ENCODE measurements at places on chromosomes 4 and X. TPM values are rescaled to one million over a fixed set of nuclear protein-coding genes. Genes with fewer than 3 reads are reported as not detected.

DNA sequence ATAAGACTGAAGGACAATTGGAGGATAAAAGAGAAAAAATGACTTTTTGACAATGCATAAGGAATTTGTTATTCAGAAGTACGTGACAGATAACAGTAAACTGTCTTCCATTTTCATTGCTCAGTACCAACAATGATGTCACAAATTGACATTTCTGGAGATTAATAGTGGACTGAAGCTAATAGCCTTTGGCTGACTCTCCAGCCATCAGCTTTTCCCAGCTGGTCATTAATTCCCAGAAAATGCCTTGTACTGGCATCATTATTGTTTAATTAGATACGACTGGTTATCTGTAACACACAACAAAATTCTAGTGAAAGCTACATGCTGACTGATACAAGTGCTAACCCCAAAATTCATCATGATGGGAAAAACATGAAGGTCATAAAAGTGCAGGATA, 147.9 kb upstream of the FGF13 start:
- DNase-seq: peak; percentile 4

DNA sequence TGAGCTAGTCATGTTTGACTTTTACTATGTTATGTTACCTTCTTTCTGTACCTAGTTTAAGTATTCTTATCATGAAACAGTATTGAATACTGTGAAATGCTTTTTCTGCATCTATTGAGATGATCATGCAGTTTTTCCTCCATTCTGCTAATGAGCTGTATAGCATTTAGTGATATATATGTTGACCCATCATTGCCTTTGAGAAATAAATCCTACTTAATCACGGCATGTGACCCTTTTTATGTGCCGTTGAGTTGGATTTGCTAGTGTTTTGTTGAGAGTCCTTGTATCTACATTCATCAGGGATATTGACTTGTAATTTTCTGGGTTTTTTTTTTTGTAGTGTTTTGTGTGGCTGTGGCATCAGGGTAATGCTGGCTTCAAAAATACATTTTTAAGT, 537.7 kb upstream of the AADAT start:
- DNase-seq: no peak

- no peak for DNase-seq
These were observed 73.0 kb upstream of the PJA1 start for GRCh38 chrX:69238114-69238886.

DNA sequence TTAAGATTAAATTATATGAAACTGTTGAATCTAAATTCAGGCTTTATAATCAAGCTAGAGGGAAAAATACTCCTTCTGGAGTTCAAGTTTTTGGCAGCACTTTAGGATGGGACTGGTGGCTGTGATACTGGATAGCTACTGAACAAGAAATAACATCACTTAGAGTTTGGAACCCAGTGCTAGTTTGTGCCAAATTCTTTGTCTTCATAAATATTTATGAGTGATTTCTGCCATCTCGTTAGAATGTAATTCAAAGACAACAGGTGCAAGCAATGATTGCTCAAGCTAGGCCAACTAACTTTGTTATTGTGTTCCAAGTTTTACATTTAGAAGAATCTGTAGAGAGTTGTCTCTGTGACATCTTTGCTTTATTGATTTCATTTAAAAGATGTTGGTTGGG, 417.9 kb downstream of the FAT4 start:
- no peak for DNase-seq

GRCh38 chr4:150986085-150986484, 29.0 kb downstream of the LRBA start:
- no peak for DNase-seq

GRCh38 chr4:18626996-18627395, 605.4 kb upstream of the LCORL start:
- no peak for DNase-seq

- DNase-seq: peak; percentile 16
These were observed 95.8 kb upstream of the TET2 start for GRCh38 chr4:105050896-105051295.

DNA sequence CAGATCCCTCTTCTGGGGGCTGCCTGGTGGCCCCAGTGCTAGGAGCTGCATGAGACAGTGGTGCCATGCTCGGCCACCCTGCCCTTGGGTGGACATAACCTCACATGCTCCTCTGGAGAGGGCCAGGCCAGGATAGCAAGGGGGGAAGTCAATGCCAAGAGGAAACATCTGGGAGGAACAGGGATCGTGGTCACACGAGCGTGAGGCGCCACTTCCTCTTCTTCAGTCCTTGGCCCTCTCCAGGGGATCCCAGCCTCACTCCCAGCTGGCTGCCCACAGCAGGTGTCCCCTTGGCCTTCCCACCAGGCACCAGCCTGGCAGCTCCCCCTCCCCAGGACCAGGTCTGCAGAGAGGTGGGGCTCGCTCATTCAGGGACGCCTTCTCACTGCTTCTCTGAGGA, 28.6 kb downstream of the TBC1D14 start:
- DNase-seq: no peak

GRCh38 chr4:53019485-53020382, 157.6 kb downstream of the RASL11B start:
- peak; percentile 89 for DNase-seq

- DNase-seq: no peak
These were observed 800.5 kb upstream of the DIAPH2 start for GRCh38 chrX:95884186-95884585.

DNA sequence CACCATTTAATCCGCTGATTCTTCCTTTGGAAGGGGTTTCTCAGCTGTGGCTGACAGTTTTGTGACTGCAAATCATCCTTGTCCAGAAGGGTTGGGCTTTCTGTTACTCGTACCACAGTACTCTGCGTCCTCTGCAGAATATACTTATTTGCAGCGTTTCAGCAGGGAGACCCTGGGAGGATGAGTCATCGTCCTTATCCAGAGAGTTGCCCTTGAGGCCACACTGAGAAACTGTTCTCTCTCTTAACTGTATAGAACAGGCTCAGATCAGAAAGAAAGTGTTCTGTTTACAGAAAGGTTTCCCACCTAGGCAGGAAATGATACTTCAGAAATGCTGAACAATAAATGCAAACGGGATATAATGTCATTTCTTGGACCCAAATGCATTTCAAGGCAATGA, 47.8 kb upstream of the DDX53 start:
- DNase-seq: peak; percentile 22

DNA sequence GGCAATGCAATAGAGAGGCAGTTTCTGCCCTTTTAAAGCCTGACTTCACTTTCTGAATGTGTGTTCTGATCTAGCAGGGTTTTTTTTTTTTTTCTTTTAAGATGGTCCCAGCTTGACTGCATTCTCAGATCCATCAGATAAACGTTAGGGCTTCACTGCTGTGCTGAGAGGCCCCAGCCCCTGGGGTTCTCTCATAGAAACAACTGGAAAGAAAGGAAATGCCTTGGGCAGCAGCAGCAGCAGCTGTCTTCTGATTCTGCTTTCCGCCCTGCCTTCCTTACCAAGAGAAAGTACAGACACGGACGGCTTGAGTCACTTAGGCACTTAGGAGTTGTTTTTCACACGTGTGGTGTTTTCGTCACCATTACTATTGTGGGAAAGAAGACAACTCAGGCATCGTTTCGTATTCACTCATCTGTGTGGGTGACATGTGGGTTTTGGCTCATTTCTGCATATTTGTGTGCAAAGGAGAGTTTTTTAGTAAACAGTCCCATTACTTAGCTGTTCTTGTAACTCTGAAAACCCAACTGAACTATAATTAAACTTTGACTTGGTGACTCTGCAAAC, 172.0 kb downstream of the PTTG2 start:
- DNase-seq: peak; percentile 100

GRCh38 chrX:48711929-48712505, 15.5 kb downstream of the SUV39H1 start:
- DNase-seq: no peak

GRCh38 chr4:83065266-83065665, 30.3 kb downstream of the COPS4 start:
- no peak for DNase-seq

DNA sequence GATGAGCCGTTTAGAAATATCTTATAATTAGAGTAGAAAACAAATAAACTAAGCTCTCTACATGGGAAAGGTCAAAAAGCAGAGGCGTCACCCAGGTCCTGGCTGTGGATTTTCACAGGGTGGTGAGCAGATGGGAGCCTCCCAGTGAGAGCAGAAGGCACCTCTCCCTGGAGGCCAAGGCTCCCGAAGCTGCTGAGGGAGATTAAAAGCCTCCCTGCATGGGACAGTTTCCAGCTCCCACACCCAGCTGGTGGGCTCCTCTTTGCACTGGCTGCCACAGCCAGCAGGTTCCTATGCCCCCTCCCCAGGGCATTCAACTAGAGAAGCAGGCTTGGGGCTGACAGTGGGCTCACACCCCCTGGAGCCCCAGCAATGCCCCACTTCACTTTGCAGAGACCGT, 55.2 kb upstream of the TBC1D9 start:
- DNase-seq: no peak

DNA sequence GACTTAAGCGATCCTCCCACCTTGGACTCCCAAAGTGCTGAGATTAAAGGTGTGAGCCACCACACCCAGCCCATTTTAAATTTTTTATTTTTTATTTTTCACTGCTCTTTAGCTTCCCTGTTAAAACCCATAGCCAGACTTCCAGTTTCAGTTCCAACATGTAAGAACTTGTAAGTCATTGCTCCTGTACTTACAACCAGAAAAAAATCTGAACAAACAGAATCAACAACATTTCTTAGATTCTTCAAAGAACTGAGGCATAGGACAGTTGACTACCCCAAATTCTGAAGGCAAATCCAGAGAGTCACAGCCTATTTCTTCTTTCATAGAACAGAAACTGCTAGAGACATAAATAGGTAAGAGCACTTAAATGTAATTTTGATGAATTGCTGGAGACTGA, 8.1 kb downstream of the GPRASP3 start:
- DNase-seq: no peak

- DNase-seq: no peak
These were observed 1106.4 kb upstream of the INTU start for GRCh38 chr4:126526335-126526734.

GRCh38 chr4:75180790-75181776, 248.2 kb downstream of the PARM1 start:
- peak; percentile 43 for DNase-seq

DNA sequence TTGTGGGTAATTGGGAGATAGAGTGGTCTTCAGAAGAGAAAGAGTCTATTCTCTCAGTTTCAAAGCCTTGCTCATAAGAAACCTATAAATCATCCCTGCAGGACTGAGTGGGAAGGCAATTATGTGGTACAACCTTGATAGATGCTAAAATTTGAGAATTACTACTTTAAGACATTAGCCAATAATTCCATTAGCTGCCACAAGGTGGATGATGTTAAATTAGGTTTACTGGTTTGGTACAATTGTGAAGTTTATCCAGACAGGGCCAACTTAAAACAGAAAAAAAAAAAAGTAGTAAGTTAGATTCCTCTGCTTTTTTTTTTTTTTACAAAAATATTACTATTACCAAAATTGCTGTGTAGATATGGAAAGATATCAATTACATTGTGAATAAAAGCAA, 73.2 kb upstream of the AMOT start:
- DNase-seq: no peak

GRCh38 chr4:60930866-60931265, 269.3 kb upstream of the ADGRL3 start:
- DNase-seq: no peak

DNA sequence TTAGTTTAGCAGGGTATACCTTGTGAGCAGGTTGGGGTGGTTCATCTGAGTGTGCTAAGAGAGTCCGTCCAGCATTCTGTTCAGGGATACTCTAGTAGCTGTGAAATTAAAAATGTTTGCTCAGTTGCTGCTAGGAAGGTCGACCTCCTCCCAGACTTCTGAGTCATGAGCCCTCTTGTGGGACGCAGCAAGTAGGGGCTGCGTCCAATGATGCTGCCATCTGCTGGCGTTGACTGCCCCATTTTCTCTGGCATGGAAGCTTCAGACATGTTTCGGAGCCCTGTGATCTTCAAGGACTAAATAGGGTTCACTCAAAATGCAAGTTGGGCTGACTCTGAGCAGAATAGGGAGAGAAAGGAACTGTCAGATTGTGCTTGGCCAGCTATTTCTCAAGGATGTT, 201.0 kb upstream of the ARSJ start:
- peak; percentile 71 for DNase-seq

- DNase-seq: peak; percentile 58
These were observed 99.3 kb upstream of the GRIA3 start for GRCh38 chrX:123084797-123085196.

GRCh38 chr4:183124865-183125264, 25.8 kb downstream of the WWC2 start:
- DNase-seq: no peak

DNA sequence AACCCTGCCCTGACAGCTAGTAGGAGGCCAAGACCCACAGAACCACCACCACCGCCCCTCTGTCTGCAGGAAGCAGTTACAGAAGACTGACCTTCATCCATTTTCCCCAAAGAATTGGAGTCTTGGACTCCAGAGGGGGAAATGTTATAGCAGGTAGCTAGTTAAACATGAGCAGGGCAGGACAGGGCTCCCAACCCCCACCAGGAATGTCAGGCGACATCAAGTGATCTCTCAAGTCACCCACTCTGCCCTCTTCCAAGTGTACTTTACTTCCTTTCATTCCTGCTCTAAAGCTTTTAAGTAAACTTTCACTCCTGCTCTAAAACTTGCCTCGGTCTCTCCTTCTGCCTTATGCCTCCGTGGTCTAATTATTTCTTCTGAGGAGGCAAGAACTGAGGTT, 17.1 kb upstream of the AADAT start:
- no peak for DNase-seq

- DNase-seq: no peak
These were observed 129.7 kb downstream of the TMEM164 start for GRCh38 chrX:110132450-110133114.

DNA sequence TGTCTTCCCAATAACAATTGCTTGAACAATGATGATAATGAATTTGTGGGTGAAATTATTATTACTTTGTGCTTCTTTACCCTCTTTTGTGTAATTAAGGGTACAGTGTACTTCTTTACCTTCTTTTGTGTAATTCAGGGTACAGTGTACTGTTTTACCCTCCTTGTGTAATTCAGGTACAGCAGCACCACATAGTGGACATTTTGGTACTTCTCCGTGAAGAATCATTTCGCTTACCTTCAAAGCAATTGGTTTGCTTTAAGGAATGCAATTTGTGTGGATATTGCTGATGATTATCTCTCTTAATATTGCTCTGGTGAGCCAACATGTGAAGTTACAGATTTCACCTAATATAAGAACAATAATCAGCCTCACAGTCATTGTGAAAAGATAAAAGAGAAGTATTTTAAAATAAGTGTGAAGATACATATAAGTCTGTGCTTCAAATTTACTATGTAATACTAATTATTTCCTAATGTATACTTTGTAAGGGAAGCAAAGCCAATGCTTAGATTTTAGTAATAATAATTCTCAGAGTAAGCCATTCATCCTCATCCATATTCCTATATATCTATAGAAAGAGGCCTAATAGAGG, 27.2 kb upstream of the SEC24B start:
- DNase-seq: peak; percentile 69

SPANXA2 gene
- total RNA-seq: not detected

TMSB15C gene
- total RNA-seq: 5.2 TPM

ZNF185 gene
- total RNA-seq: 2.9 TPM

PCDH19 gene
- total RNA-seq: 0.32 TPM

INTU gene
- total RNA-seq: 7.4 TPM

MAGEB1 gene
- not detected for total RNA-seq

TRAPPC2 gene
- total RNA-seq: 13.2 TPM

DDIT4L gene
- total RNA-seq: 3.5 TPM

MED12 gene
- 31.5 TPM for total RNA-seq

EGF gene
- 6.5 TPM for total RNA-seq

LNX1 gene
- total RNA-seq: 0.43 TPM

PJA1 gene
- total RNA-seq: 25.4 TPM
